Spinal cord (tissue), 10 donors: ENCODE measurements at places on chromosomes 6 and 20. TPM values are rescaled to one million over a fixed set of nuclear protein-coding genes. Genes with fewer than 3 reads are reported as not detected.

The ENPP3 gene
- total RNA-seq = 0.99 TPM

The PRRT1 gene
- 0.83 TPM for total RNA-seq

The POM121L2 gene
- total RNA-seq = not detected

The ATXN1 gene
- 39.6 TPM for total RNA-seq
